COR-L47 (cell line): ENCODE measurements at places on chromosomes 16 and 17.

- DNase-seq, result no peak
Measured at GRCh38 chr17:42704837-42705494, 22.6 kb downstream of the CNTNAP1 start.

- DNase-seq, result no peak
Measured at GRCh38 chr16:90035902-90036301, 16.6 kb upstream of the DBNDD1 start.

- no peak for DNase-seq
Measured at GRCh38 chr17:28467456-28468025, 5.9 kb upstream of the SLC13A2 start.

DNA sequence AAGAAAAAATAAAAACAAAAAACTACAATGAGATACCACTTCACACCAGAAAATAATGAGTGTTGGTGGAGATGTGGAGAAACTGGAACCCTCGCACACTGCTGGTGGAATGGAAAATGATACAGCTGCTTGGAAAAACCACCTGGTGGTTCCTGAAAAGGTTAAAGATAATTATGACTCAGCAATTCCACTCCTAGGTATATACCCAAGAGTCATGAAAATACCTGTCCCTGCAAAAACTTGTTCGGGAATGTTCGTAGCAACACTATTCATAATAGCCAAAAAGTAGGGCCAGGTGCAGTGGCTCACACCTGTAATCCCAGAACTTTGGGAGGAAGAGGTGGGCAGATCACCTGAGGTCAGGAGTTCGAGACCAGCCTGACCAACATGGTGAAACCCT is 8.1 kb upstream of the ITGAE start:
- no peak for DNase-seq

GRCh38 chr17:59848778-59849177 is 44.0 kb downstream of the TUBD1 start:
- no peak for DNase-seq

GRCh38 chr17:27466376-27466742 is 10.1 kb downstream of the KSR1 start:
- DNase-seq, result no peak
